ENCODE measurements at places on chromosomes 11 and 22.

DNA sequence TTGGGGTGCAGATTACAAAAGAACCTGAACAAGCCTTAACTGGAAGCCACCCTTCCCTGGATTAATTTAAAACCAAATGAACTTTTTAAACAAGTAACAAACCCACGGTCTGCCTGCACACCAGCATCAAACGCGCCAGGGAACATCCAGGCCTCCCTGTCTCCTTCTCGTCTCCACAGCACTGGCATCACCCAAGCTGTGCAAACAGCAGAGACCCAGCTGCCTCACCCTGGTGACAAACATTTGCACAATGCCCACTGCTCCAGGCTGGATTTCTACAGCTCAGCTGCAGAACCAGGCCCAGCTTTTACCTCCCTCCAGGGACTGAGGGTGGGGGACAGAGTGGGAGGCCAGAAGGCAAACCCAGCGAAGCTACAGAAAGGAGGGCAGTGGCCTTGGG, 7.0 kb downstream of the RPL3 start:
- DNase-seq = no peak

DNA sequence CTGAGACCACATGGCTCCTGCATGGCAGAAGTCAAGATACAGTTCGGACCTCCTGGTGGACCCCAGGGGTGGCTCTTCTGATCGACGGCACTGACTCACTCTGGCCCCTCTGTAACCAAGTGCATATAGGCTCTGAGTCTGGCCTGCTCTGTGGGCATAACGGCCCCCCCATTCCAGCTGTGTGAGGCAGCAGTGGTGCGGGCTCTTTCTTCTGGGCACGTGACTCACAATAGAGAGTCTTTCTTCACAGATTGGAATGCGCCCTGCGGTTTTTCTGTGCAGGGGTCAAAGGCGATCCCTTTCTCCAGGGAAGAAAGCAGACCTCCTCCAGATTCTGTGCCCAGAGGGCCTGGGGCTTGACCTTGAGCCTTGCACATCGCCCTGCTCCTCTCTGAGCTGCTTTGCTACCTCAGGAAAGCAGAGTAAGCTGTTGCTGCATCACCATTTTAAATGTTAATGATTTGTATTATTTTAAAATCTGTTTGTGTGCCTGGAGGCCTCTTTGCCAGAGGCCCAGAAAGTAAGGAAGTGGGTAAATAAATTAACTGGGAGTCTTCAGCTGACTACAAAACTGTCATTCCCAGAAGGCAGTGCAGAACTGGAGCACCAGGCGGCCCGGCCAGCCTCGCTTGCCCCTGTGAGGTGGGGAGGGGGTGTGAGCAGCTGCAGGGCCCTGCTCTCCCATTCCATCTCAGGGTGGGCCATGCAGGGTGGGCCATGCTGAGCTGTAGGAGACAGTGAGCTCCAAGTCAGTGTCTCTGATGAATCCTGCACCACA, 199.0 kb downstream of the GRIK4 start:
- no peak for DNase-seq

DNA sequence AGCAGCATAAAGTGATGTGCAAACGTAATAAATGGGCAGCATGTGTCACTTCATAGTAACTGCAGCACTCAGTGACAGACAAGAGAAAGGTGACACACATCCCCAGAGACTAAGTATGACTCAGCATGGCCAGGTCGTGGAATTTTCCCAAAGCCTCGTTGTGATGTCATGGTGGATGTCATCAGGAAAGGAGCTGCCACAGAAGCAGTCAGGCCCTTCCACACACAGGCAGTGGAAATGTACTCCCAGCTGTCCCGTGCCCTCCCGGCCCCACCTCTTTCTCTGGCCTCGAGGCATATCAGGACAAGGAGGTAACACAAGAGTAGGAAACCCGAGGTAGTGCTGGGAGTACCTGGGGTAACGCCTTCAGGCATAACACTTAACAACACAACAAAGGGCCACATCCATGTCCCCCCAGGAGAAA, 8.1 kb downstream of the PC start:
- no peak for DNase-seq

- no peak for DNase-seq
These were observed 4.9 kb downstream of the UBE2L6 start for GRCh38 chr11:57562596-57562995.

GRCh38 chr11:1064167-1064566, 10.5 kb upstream of the MUC2 start:
- DNase-seq = no peak
